ENCODE measurements at places on chromosomes 16 and 17.
A peak's percentile ranks its signal among the peaks of the same experiment; 100 is the strongest.

DNA sequence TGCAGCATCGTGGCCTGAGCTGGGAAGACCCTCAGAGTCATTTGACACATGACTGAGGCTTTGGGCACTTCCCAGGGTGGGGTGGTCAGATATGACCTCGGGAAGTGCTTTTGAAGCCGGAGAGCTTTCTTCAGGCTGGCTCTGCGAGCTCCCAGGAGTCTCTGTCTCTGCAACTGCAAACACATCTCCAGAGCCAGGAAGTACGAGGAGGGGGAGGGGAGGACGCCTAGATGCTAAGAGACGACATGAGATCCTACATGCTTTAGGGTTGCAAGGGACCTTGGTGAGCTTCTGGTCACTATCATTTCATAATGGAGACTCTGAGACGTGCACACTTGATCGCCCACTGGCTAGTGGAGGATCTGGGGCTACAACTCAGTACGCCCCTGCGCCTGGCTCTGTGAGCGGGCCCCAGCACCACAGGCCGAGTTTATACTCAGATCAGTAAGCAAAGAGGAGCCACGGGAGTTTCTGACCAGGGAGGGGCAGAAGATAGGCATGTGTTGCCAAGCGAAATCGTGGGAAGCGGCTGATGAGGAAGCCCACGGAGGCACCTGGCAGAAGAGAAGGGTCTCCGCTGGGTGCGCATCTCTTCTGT is 527 bp upstream of the MGAT5B start:
- peak; percentile 75 for DNase-seq

DNA sequence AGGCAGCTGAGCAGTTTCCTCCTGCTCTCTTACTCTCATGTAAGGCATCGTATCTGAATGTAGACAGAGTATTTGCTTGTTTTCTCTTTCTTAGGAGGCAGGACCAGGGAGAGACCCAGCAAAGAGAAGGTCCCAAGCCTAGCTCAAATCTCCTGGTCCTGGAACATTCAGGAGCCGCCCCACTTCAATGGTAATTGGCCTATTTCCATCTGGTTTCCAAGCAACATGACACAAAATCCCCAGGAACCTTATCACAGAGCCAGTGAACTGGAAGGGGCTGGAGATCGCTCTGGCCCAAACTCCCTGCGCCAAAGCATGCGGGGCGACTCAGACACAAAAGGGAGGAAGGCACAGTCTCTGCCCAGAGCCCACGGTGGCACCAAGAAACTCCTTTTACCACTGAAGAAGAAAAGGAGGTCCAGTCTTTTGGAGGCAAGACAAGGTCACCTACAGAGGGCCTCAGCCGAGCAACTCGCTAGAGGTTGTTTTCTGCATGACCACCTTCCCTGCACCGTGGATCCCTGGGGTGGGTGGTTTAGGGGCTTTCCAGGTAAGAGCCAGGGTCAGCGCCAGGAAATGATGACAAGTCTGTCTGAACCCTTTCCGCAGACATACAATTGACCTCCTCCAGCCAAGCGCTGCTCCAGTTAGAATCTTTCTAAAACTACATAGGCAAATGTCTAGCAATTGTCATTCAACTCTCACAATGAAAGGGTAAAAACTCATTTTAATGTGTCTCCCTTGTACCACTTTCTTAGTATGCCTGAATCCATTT is 394.7 kb downstream of the SOX9 start:
- peak; percentile 94 for DNase-seq

GRCh38 chr17:17343160-17343735 is 40.1 kb downstream of the NT5M start:
- DNase-seq, result no peak

DNA sequence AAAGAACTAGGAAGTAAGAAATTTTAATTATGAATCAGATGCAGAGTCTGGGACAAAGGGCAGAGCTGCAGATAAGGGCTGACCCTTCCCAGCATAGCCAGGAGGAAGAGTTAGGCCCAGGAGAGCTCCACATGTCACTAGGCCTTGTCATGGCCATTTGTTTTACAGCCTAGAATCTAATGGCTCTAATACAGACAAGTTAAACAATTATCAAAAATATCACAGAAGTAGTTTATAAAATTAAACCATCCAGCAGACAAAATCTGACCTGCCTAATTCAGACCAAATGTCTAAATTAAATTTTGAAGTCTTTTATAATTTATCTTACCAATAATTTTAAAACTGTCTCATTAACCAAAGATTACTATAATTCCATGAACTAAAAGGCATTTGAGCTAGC is 1369.5 kb downstream of the CDH11 start:
- no peak for DNase-seq

- no peak for DNase-seq
Observed at GRCh38 chr17:70945386-70945785, 776.1 kb downstream of the KCNJ2 start.

DNA sequence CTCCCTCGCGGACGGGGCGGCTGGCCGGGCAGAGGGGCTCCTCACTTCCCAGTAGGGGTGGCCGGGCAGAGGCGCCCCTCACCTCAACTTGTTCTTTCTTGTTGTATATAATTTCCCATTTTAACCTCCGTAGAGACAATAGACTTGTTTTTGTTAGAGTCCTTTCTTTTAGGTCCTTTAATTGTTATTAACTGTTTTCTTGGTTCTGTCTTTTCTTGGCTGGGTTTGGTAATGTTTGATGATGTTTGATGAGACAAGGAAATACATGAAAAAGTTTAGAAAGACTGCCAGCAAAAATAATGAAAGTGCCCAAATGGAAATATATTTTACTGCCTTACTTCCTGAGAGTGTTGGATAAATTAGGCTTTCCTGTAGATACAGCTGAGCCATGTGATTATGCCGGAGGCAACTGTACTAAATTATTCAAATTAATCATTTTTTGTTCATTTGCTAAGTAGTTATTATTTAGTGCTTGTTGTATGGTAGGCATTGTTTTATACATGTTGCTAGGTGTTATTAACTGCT is 30.9 kb downstream of the PRPSAP2 start:
- no peak for DNase-seq

DNA sequence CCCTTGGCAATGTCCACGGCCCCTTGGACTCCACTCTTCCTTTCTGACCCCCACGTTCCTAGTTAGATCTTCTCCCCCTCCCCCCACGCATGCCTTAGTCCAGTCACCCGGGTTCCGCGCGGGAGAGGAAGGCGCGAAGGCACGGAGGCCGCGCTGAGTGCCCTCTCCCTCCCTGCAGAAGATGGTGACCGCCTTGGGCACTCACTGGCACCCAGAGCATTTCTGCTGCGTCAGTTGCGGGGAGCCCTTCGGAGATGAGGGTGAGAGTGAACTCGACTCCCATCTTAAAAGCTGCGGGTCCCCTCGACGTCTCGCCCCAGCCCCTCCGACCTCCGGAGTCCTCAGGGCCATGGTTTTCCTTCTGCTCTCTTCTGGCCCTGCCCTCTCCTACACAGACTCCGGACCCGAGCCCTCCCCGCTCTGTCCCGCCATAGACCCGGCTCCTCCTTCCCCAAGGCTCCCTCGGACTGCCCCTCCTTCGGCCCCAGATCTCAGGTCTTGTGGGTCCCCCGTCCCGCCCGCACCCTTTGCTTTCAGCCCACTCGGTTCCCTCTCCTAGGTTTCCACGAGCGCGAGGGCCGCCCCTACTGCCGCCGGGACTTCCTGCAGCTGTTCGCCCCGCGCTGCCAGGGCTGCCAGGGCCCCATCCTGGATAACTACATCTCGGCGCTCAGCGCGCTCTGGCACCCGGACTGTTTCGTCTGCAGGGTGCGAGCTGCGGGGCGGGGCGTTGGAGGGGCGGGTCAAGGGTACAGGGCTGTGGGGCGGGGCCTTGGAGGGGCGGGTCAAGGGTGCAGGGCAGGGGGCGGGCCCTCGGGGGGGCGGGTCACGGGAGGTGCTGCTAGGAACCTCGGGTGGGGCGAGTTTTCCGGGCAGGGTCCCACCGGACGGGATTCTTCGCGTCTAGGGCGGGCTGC is 4.6 kb downstream of the TGFB1I1 start:
- DNase-seq, result no peak

DNA sequence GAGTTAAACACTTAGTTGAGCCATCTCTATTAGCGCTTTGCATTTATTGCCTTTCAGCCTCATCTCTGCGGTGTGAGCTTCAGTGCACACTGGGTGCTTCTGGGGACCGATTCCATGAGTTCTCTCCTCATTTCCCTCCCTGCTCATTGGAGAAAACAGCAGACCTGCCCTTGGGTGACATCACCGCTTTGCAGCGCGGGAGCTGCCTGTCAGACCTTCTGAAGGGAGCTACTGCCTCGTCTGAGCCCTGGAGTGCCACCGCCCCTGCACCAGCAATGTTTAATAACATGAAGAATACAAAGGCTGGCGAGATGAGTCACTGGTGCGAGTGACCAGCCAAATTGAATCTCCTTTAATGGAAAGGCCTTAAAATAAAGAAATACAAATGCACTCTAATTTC is 30.2 kb upstream of the CPPED1 start:
- peak; percentile 95 for DNase-seq

DNA sequence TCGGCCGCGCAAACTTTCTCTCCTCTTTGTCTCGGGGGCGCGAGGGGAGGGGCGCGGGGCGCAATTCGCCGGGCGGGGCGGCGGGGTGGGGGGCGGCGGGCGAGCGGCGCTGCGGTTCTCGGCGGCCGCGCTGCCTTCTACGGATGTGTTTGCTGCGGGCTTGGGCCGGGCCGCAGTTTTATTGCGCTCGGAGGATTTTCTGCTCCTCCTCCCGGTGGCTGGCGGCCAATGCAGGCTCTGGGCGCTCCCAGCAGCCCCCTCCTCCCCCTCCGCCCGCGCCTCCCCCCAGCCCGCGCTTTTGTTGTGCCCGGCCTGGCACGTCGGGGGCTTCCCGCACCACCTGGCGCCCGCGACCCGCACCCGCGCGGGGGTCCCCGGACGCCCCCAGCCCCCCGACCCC is at the start of gene TIMP2:
TIMP2 (minus strand) TSS at position 154 of the 400 bp plus-strand sequence. CDS start 299 bp downstream, outside the sequence.
- DNase-seq, result peak; percentile 76

- no peak for DNase-seq
Observed at GRCh38 chr17:42676424-42677011, at the start of gene PLEKHH3. PLEKHH3 (minus strand) TSS chr17:42676994; CDS start chr17:42676563, 431 bp downstream.

- no peak for DNase-seq
Observed at GRCh38 chr17:21371511-21372081, 4.6 kb upstream of the KCNJ12 start.

GRCh38 chr17:48611681-48612455 is 1.1 kb upstream of the HOXB7 start:
- peak; percentile 67 for DNase-seq

Measured in M059J (cell line).